Kidney tubule cell (primary cell): ENCODE measurements at places on chromosomes 6 and 20.

DNA sequence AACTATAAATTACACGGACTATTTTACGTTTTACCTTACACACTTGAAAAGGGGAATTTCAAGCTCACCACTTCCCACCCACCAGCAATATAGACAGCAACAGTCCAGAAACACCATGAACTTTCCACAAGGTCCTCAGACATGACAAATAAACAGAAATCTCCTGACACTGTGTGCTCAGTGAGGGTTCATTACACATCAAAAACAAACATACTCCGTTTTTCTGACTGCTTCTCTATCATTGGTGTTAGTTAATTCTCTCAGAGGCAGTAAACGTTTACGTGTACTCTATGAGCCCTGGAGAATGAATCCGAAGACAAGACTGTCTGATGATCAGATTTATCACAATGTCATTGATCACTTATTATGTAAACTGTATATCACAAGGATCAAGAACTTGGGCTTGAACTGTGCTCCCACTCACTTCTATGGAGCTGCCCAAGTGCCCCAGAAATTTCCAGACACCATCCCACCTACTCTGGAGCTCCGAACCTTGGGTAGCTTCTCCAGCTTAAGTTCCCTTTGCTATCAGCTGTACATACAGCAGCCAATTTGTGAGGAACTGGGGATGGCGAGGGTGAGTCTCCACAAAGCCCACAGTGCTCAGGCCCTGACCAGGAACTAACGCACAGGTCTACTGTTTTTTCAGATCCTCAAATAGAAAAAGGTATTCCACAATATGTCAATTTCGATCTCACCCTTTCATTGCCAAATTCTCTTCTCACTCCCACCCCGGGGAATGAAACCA, 86.0 kb downstream of the ALDH8A1 start:
- no peak for DNase-seq

- peak; percentile 89 for DNase-seq
Measured at GRCh38 chr6:29748391-29749307, 25.4 kb downstream of the HLA-F start.

- DNase-seq, result peak; percentile 63
Measured at GRCh38 chr20:45798935-45799642, 7.3 kb downstream of the DNTTIP1 start.

- no peak for DNase-seq
Measured at GRCh38 chr20:40659567-40659966, 29.5 kb downstream of the MAFB start.

DNA sequence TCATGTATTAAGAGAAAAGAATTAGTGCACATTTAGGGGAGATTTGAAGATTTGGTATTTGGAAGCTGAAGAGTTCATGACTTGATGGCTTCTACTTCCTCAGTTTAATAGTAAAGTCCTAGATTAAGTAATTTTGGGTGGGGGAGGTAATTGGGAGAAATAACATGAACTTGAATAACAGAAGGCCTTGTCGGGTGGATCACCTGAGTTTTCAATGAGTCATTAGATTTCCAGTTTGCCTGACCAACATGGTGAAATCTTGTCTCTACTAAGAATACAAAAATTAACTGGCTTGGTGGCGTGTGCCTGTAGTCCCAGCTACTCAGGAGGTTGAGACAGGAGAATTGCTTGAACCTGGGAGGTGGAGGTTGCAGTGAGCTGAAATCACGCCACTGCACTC, 181.0 kb downstream of the GJA1 start:
- no peak for DNase-seq

- DNase-seq, result no peak
Measured at GRCh38 chr6:123677897-123678296, 41.1 kb upstream of the TRDN start.

GRCh38 chr20:62872862-62873261, 11.2 kb upstream of the TCFL5 start:
- no peak for DNase-seq

GRCh38 chr6:3026791-3027626, 27.3 kb downstream of the NQO2 start:
- DNase-seq, result no peak

- peak; percentile 21 for DNase-seq
Measured at GRCh38 chr6:121932076-121932991, 467.1 kb upstream of the HSF2 start.
